ENCODE measurements at places on chromosomes 1 and 21.

DNA sequence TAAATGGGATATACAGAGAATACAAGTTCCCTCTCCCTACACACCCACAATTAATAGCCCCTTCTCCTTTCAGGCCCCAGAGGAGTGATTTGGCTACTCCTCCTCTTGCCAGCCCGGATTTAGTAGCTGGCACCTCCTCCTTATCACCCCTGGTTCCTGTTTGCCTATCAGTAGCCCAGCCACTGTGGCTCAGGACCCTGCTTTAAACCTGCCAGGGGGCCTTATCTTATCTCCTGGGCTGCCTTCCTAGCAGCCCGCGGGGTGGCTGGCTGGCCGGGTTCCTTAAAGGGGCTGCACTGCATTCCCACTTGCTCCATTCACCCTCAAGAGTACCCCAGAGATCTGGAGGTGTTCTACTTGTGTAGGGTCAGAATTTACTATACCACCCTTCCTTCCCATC is 70.4 kb downstream of the PLEKHA6 start:
- DNase-seq: no peak

GRCh38 chr21:32508558-32508957 is 76.8 kb downstream of the TCP10L start:
- no peak for DNase-seq

GRCh38 chr1:41418857-41419583 is 57.8 kb downstream of the FOXO6 start:
- DNase-seq: no peak

DNA sequence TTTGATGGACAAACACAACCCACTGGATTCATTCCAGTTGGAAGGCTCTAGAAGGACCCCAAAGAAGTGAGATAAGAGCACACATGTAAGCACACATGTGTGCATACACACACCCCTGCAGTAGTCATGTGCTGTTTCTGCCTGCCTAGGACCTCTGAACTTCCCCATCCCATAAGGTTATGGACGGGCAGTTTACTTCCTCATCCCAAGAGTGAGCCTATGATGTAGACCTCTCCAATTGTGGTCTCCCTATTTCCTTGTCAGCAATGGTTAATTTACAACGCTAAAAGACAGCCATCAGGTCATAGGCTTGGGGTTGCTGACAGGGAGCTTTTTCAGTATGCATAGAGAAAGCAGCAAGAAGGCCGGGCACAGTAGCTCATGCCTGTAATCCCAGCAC is 15.4 kb upstream of the ADAR start:
- DNase-seq: no peak

DNA sequence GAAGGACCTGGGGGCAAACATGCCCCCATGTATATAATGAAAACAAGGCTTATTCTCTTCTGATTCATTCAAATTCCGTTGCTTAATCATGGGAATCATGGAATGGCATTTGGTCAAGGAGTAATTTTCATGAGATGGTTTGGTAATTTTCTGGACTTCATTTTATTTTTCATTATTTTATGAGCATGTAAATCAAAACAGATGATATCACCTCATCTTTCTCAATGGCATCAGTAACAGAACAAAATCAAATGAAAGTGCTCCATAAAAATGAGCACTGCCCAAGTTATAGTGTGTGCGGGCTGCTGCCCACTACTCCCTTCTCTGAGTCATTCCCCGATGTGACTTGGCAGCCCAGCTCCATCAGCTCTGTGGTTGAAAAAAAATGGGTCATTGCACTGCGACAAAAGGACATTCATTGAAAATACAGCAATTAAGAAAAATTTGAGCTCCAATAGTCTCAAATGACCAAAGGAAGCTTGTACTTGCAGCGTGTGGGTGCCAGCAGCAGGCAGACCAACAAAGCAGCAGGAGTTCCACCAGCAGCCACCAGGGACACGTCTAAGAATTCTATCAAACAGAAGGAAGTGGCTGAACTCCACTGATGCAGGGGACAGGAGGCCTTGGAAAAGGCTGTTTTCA is 84.3 kb upstream of the VAV3 start:
- no peak for DNase-seq

- DNase-seq: no peak
Observed at GRCh38 chr1:37305841-37306240, 168.5 kb upstream of the ZC3H12A start.

DNA sequence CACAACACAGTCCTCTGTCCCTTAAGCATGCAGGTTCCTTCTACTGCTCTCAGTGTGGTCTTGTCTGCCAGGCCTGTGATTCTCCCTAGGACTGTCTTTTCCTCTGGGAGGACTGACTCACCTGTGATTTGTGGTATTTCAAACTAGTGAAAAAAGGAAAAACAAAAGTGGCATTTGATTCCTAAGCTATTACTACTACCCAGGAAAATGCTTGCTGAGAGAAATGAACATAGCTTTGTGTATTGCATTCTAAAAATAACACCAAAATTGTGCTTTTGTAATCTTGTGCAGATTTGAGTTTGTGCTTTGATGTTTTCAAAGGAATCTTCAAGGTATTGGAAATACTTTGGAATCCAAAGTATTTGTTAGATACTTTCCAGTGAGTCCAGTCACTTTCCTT is 57.0 kb downstream of the GPR161 start:
- no peak for DNase-seq

- DNase-seq: no peak
Observed at GRCh38 chr1:225508538-225509375, 80.9 kb upstream of the LBR start.

DNA sequence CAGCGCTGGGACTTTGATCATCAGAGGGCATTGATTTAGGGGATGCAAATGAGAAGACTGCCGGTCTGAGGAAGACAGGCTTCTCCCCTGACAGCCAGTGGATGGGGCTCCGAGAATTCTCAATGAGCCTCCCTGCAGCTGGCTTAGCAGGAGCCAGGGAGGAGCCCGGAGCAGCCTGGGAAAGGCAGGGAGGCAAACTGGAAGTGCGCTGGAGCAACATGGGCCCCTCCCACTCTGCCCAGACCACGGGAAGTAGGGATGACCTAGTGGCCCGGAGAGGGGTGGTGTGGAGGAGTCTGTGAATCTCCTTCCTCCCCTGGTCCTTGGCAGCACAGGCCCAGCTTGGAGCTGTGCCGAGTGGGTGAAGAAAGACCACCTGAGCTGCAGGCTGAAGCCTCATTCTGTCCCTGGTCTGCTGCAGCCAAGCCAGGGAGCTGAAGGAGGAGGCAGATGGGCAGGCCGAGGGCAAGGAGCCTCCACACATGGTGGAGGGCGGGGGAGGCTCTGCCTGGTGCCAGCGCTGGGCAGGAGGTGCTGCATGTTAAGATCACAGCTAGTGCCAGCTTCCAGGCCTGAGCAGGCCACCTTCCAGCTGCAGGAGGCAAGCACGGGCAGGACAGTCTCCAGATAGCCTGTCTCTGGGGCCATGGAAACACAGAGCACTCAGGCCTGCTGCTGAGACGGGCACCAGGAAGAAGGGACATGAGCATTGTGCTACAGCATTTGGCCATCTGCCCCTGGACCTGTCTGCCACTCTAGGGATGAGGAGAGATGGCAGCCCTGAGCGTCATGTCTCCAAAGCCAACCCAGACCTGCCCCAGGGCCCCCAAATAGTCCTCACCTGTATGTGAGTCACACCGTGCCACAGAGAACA is 12.2 kb upstream of the CLSTN1 start:
- DNase-seq: no peak

DNA sequence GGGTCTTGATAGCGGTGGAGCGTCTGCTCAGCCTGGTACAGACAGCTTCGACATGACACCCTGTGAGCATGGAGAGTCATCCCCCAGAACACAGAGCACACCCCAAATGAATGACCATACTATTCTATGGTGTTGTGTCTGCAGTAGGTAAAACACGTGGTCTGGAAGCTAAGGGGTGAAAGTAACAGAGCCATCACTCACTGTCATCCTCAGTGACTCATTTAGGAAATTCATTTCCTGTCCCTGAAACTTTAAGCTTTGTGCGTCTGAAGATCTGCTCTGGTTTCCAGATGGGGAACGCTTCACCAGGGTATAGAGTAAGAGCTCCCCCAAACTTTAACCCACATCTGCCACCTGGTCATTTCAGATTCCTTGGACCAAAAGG is 94.8 kb upstream of the DISP3 start:
- DNase-seq: no peak

GRCh38 chr1:2894381-2895041 is 93.0 kb upstream of the TTC34 start:
- no peak for DNase-seq

DNA sequence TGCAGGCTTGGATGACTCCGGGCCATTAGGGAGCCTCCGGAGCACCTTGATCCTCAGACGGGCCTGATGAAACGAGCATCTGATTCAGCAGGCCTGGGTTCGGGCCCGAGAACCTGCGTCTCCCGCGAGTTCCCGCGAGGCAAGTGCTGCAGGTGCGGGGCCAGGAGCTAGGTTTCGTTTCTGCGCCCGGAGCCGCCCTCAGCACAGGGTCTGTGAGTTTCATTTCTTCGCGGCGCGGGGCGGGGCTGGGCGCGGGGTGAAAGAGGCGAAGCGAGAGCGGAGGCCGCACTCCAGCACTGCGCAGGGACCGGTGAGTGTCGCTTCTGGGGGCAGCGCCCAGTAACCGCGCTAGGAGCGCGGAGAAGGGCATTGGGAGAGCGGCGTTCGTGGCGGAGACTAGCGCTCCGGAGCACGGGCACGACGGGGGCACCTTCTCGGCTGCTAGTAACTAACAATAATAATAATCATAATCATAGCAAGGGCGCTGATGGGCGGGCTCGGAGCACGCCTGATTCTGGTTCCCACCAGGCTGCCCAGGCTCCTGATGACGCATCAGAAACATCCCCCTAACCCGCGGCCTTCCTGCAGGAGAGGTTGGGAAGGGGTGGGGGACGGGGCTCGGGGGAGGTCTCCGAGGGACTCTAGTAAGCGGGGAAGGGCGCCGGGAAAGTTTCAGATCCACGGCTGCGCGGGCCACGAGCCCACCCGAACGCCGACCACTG is at the start of gene MX1:
Gene MX1 (plus strand): TSS at position 286 of the 722 bp plus-strand sequence. CDS start 5,832 bp downstream, outside the sequence.
- no peak for DNase-seq

DNA sequence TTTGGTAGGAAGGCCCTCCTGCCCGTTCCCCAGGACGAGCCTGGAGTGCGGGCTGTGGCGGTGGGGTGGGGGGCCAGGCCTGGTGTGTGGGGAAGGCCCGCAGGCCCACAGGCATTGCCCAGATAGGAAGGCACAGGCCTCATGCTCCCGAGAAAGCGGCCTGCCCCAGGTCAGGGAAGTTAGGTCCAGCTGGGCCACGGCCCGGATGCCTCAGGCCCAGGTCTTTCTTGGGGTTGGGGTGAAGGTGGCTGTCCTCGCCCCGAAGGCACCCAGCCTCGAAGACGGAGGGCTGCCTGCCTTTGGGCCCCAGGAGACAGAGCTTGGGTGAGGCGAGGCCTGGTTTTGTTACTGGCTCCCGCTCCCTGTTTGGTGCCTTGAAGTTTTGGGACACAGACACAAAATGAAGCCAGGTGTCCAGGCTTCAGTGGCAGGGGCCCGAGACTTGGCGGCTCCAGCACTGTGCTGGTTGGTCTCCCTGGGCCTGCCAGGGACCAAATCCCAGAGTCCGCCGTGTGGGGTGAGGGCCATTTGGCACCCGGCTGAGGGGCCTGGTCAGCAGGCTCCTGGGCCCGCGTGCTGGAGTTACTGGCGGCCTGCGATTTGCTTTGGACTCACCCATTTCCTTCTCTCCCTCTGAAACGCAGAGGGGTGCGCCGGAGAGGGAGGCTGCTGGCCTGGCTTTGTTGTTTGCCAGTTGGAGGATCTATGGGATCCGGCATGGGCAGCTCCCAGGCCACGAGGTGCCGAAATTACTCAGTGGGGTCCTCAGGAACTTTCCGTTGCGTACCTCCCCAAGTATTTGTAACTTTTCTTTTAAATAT is 2.0 kb downstream of the SKI start:
- no peak for DNase-seq

GRCh38 chr1:119442756-119443155 is 27.8 kb downstream of the HSD3B2 start:
- DNase-seq: no peak

- DNase-seq: no peak
Observed at GRCh38 chr1:199742547-199742946, 285.0 kb upstream of the NR5A2 start.

DNA sequence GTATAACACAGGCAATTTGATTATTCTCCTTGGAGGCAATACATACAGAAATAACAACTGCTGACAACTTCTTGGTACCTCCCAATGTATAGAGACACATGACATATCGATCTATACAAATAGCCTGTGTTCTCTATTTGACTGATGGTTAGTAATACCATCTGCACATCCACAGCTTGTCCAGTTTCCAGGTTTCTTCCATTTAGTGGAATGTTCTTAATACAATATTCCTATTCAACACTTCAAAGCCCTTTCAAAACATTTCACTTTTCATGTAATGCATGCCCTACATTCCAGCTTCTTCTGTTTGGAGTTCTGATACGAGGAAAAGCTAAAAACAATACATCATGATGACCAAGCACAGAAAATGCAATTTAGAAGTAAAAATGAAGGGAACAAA is 37.0 kb upstream of the GORAB start:
- no peak for DNase-seq

DNA sequence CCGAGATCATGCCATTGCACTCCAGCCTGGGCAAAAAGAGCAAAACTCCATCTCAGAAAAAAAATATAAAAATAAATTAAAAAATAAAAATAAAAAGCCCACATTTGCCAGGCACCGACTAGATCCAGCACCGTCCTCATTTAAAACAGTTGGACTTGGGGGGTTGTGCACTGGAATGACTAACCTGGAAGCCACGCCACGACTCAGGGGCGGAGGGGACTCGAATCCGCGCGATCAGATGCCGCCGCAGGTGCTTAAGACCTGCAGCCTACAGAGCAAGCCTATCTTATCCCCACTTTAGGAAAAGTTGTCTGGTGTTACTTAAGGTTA is 38.5 kb downstream of the ZBTB8OS start:
- DNase-seq: no peak

- DNase-seq: no peak
Observed at GRCh38 chr1:184593597-184593996, 161.1 kb downstream of the EDEM3 start.

DNA sequence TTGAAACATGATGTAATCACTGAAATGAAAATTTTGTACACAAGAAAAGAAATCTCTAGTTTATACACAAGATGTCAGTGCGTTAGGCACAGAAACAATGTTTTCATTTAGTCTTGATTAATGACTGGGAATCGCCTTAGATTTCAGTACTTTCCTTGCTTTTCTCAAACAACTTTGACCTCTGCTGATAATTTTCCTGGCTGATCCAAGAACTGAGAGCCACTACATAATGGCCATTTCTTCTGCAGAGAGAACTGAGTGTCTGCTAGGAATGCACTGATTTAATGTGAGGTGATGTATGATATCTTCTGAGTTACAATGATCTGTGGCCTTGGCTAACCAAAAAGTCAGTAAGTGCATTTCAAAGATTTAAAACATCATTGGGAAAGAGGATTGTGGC is 308.1 kb downstream of the CTH start:
- no peak for DNase-seq

DNA sequence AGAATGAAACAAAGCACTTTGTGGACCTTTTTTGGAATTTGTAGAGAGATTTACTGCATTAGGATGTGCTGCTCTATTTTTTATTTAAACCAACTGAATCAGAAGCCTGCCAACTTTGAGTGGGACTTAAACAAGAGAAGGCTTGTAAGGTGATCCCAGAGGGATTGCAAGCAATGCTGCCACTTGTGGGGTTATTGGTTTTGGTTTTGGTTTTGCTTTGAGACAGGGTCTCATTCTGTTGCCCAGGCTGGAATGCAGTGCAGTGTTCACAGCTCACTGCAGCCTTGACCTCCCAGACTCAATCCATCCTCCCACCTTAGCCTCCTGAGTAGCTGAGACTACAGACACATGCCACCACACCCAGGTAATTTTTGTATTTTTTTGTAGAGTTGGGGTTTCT is 32.2 kb upstream of the GNG5 start:
- no peak for DNase-seq

GRCh38 chr1:154418923-154419619 is 13.9 kb downstream of the IL6R start:
- DNase-seq: no peak

Data from NCI-H2081 treated with DMSO at 0.1 percent for 48 hours (cell line).